Memory B cell (primary cell): ENCODE measurements at places on chromosomes 7 and 10.

DNA sequence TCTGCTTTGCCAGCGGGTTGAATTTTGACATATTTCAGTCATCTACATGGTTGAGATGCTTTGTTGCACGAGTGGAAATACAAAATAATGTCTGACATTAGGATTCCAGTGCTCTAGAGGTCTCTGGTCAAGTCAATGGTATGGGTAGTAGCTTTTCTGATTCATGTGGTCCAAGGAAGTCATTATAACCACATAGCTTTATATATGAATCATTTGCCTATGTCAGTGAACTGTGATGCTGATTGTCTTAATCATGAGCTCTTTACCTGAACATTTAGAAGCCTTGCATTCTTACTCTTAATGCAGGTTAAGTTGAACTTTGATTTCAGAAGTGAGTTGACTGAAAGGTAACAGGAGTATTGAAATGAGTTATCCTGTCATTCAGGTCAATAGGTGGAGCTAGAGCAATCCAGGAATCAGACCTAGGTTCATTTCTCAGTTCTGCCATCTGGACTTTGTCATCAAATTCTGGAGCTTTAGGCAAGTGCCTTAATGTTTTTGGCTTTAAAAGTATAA is 3.3 kb downstream of the MAPK8 start:
- DNase-seq, result no peak

GRCh38 chr7:55022002-55022985 is 3.5 kb downstream of the EGFR start:
- DNase-seq, result no peak

- no peak for DNase-seq
These were observed 87.3 kb downstream of the PPP1R3A start for GRCh38 chr7:113831556-113831955.

DNA sequence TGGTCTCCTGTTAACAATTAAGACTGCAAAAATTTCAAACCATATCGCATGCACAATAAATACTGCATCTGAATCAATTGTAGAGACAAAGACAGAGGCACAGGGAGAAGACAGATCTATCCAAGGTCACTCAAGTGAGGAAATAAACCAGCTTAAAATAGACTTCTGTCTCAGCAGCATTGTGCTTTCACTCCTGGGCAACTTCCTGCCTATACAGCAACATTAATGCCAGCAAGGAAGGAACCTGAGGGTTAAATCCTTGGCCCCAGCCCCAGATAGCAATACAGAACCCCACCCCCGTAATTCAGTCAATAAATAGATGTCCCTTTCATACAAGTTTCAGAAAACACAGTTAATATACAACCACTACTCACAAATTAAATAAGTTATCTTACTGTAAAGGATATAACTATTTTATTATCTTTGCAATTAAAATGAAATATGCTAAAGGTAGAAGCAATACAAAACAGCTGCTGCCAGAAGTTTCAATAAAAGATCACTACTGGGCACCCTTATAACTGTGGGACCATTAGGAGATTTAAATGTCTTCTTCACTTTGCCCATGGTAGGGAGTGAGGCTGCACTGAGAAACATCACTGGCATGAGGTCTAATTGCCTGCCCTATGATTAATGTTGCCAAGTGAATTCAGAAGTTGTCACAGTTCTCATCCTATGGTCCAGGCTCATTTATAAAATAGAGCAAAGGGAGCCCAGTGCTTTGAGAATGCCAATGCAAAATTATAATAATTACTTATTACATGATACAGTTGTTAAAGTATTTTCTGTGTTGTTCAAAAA is 49.4 kb downstream of the CAV1 start:
- DNase-seq, result no peak

- DNase-seq, result no peak
These were observed 28.0 kb downstream of the MAT1A start for GRCh38 chr10:80261316-80262030.

DNA sequence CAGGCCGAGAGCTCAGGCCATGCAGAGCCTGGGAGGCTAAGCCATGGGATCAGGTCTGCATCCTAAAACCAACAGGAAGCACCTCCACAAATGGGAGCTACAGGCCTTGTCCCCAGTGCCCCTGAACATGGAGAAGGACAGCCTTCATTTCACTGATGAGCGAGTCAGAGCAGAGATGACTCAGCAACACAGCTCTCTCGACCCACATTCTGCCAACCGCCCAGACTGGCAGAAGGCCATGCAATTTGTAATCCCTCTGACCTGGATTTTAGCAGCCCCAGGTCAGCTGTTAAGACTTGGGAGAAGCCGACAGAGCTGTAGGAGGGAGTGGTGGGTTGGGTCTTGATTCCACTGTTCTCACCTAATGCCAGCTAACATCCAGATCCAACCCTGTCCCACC is 25.5 kb downstream of the VOPP1 start:
- DNase-seq, result no peak

DNA sequence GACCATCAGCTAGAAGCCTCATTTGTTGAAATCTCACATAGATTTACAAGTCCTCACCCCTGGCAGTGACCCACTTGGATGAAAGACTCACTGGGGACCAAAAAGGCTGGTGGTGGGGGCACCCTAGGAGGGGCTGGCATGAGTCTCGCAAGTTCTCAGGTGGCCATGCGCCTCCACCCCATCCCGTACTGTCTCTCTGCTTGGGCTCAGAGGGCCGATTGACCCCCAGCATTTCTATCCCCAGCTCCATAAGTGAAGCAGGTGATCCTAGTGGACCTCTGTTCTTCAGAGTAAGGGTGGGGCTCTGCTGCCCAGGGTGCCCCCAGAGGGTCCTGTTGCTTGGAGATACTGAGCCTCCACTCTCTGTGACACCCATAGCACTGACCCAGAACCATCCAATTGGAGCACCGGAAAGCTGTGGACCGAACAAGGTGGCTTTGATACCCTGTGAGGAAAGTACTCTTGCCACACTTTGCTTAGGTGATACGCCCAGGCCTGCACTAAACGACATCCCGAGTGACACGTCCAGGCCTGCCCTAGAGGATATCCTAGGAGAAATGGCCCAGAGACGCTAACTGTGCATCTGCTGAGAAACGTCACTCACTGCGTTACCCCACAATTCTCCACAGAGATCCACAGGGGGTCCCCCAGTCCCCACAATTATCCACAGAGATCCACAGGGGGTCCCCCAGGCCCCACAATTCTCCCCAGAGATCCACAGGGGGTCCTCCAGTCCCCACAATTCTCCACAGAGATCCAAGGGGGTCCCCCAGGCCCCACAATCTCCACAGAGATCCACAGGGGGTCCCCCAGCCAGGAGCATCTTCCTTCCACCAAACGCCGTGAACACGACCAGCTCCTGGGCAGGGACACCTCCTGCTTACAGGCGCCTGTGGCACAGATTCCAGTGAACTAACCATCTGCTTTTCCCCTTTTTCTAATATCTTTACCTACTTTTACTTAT is 262.9 kb downstream of the PTPRN2 start:
- DNase-seq, result no peak

DNA sequence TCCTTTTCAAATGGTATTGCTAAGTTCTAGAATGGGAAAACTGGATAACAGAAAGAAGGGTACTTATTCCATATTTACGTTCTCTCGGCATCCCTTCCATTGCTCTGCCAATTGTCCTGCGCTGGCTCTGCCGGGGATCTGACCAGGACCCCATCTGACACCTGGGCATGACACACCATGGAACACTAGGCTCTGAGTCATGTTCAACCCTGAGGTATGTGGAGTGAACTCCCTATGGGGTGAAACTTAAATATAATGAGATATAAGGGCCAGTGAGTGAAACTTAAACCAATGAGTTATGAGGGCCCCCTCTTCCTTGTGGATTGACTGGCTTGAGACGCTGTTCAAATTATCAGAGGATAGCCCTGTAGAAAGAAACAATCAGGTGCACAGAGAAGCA is 55.1 kb upstream of the ZEB1 start:
- DNase-seq, result no peak

DNA sequence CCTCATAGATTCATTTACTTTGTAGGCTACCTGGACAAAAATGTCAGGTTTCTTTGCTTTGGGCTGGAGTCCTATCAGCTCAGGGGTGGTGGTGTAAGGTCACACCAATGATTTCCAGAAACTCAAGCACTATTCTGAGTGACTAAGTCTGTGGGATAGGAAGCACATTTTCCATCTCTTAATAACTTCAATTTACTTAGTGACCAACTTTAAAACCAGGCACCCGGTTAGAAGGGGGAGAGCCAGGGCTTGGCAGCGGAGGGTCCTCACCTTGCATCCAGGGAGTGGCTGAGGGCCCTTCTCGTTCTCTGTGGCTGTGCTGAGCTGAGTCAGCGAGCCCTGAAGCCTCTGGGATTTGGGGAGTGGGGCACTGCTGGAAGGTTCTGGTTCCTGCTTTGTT is 6.7 kb downstream of the CHST3 start:
- DNase-seq, result no peak

DNA sequence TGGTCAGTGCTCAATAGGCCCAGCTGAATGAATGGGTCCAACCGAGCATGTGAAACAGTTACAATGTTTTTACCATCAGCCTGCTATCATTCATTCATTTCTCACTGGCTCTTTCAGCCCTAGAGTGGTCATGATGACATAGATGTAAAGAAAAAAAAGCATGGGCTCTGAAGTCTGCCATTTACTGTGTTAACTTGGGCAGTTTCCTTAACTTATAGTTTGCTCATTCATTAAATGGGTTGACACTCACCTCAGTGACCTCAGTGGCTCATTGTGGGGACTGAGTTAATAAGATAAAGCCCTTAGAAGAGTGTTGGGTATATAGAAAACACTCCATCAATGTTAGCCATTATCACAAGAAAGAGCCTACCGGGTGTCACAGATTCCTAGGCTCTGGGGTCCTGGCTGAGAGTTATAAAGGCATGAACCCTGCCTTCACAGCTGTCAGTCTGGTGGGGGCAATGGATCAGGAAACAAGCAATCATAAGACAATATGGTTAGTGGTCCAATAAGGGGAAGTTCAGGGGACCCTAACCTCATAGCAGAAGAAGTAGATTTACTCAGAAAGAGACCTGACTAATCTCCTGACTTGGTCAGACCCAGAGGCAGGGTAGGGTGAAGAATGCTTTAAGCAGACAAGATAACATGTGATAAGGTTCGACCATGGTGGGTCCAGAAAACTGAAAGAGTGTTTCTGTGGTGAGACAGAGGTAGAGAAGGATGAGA is 29.7 kb upstream of the GPAM start:
- no peak for DNase-seq

DNA sequence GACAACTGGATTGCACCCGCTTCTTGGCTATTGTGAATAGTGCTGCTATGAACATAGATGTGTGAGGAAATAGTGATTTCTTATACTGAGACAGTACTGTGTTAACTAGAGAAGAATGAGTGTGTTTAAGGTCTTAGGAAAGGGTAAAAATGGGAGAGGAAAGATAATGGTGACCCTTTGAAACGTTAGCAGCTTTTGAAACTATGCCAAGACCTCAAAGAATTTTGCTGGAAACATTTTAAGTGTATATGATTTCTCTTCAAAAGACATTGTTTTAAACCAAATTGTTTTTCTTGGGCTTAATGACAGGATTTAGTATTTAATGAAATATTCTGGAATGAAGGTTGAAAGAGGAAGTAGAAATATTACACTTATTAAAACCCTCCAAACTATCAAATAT is 100.8 kb upstream of the ARHGAP21 start:
- DNase-seq, result no peak

GRCh38 chr7:155244675-155245074 is 53.0 kb upstream of the INSIG1 start:
- DNase-seq, result no peak

- no peak for DNase-seq
These were observed 79.6 kb downstream of the ZNF777 start for GRCh38 chr7:149381245-149381644.

- no peak for DNase-seq
These were observed 32.9 kb upstream of the ANKRD2 start for GRCh38 chr10:97539523-97540200.

DNA sequence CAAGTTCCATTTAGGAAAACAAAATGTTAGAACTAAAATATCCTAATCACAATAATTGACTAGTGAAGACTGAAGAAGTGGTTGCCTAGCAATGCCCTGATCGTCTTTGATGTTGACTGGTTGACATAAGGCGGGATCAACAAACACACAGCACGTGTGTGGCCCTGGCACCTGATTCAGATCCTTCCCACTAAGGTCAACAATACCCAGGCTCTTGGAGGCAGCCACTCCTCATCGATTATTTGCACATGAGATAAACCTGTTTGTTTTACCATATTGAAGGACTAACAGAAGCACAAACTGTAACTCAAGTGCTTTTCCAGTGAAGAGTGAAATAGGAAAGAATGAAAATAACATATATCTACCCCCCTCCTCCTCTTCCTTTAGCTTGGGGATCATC is 15.6 kb downstream of the FANK1 start:
- DNase-seq, result no peak

DNA sequence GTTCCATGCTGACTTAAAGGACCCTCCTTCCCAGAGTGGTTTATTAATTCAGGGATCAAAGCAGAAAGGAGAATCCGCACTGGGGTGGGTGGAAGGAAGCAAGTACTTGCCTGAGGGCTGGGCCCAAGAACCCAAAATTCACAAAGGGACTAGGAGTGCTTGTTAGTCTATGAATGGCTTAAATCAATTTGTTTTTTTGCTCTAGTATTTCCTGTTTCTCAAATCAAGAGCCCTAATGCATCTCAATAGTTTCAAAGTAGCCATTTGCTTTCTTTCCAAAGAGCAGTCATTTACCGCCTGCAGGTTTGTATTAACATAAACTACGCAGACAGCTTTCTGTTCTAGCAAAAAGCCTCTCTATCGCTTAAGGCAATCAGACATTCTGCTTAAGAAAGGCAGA is 44.2 kb upstream of the SLC35G1 start:
- DNase-seq, result no peak

GRCh38 chr10:71459513-71459912 is 62.8 kb downstream of the CDH23 start:
- no peak for DNase-seq

GRCh38 chr10:128927497-128928161 is 539.4 kb upstream of the MGMT start:
- no peak for DNase-seq

GRCh38 chr7:157568770-157569584 is 232.2 kb downstream of the DNAJB6 start:
- DNase-seq, result peak; percentile 23

GRCh38 chr10:44422153-44422552 is 37.3 kb upstream of the CXCL12 start:
- no peak for DNase-seq
